ENCODE measurements at places on chromosomes 12 and 14. TPM values are rescaled to one million over a fixed set of nuclear protein-coding genes. Genes with fewer than 3 reads are reported as not detected.

FOXN4 gene
- total RNA-seq: not detected

TEX22 gene
- total RNA-seq: not detected

KCNJ8 gene
- 0.14 TPM for total RNA-seq

OR6S1 gene
- total RNA-seq: not detected

YEATS4 gene
- 40.9 TPM for total RNA-seq

TDRD9 gene
- total RNA-seq: 0.74 TPM

KRT5 gene
- 11,680 TPM for total RNA-seq

RAB5B gene
- 66.3 TPM for total RNA-seq

SMIM41 gene
- total RNA-seq: not detected

TMPRSS12 gene
- not detected for total RNA-seq

RTL1 gene
- total RNA-seq: not detected

PTPRB gene
- 0.35 TPM for total RNA-seq

KRT83 gene
- total RNA-seq: not detected

KLRC3 gene
- 0.99 TPM for total RNA-seq

RNF212B gene
- total RNA-seq: not detected
